ENCODE measurements at places on chromosomes 6 and 20.

DNA sequence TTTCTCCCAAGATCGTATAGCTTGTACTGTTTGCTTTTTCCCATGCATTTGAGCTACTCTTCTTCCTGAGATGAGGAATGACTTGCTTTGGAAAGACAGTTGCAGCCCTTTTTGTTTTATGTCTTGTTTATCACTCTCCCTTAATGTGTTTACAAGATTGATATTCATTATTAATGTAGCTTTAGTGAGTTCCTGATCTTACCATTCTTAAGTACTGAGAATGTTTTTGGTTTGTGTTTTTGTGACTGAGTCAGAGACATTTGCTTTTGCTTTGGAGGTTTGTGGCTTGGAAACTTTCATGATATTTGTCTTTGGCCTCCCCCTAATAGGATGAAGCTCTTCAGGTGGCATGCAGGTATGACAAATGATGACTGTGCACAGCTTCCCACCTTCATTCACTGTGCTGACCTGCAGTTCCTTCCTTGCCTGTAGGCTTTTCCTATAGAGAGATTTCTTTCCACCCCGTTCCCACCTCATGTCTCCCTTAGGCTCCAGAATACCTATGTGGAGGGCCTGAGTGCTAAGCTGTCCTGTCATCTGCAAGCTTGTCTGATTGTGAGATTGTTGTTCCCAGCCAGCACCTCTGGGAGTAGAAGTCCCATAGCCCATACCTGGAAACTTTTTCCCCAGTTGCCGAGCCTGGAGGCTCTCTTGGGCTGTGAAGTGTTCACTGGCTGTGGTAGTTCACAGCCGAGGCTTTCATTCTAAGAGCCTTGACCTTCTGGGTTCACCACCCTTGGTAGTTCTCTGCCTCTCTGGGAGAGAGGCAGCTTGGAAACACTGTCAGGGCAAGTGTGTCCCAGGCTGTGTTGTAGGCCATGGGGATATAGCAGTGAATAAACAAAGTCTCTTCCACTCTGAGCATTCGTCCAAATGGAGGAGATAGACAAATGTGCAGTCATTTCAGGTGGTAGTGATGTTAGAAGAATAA is 27.1 kb downstream of the CDS2 start:
- DNase-seq: no peak

DNA sequence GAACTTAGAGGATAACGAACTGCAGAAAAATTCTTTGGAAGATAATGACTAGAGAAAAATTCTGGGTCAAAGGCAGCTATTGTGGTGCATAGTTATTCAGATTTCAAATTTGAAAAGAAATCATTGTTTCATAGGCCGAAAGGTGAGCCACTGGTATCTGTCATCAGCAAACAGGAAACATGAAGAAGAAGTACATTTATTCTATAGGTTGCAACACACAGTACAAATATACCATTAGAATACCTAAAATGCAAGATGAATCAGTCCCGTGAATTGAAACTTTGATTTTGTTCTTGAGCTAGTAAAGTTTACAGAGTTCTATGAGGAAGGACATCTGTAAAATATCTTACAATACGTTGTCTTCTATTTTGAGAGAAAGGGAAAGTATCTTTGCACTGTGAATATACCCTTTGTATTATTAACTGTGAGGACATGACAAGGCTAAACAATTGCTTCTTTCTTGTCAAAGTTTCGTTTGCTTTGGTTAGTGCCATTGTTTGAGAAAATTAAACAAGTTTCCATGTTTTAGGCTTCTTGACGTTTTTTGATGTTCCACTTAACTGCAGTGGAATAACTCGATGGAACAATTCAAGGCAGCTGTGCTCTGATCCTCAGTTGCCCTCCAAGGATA is 84.7 kb downstream of the HDGFL1 start:
- DNase-seq: no peak

GRCh38 chr20:62889411-62889810 is 27.8 kb upstream of the TCFL5 start:
- DNase-seq: no peak

DNA sequence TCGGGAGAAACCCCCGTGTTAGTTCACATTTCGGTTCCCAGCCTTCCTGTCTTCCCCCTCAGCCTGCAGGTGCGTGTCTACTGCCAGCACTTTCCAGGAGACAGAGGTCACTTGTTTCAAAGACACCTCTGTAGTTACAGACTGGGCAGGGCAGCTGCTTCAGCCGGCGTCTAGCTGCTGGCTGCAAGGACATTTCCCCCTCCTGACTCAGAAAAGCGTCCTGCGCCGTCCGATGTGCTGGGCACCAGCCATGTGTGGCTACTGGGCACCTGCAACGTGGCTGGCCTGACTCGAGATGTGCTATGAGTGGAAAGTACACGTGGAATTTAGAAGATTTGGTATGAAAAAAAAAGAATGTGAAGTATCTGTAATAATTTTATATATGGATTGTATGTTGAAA is 37.6 kb downstream of the RRBP1 start:
- no peak for DNase-seq

DNA sequence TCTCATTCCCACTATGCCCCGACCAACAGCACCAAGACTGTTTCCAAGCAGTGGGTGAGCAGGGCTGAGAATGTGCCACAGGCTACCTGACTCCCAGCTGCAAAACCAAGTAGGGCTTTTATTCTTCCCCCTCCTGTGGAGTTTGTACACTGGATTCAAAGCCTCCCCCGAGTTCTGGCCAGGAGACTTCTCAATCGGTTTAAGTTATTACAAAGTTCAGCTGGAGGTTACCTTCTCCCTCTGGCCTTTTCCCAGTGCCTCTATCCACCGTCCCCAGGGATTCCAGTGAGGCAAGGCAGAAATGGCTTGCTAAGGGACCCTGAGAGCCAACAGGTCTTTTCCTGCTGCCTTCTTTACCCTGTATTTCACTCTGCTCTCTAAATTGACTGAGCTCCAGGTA is 217.0 kb downstream of the ADGRG6 start:
- DNase-seq: no peak

DNA sequence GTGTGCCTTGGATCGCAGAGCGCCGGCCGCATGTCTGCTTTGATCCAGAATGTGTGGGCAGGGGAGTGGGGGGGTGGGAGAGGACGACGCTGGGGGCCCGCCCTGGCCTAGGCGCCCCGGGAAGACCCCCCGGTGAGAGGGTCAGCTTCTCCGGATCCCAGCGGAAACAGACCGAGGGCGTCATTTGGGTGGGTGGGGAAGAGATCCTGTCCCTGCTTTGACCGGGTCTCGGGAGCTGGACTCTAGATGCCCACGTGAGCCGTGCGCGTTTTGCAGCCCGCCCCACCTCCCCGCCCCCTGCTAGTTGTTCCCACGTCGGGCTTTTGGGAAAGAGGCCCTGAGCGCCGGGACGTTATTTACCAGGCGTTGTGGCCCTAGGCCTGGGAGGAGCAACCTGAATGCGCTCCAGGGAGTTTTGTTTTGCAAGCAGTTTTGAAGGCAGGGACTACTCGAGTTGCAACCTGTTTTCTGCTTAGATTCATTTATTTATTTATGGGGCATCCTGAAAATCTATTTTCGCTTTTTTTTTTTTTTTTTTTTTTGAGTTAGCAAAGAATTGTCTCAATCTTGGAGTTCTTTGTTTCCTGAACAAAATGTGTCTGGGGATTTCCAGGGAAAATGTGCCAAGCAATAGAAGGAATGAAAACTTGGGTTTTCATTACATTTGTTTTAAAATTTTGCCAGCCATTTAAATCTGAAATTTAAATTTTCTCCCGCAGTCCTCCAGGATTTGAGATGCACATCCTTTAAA is 1.6 kb downstream of the DSP start:
- no peak for DNase-seq

DNA sequence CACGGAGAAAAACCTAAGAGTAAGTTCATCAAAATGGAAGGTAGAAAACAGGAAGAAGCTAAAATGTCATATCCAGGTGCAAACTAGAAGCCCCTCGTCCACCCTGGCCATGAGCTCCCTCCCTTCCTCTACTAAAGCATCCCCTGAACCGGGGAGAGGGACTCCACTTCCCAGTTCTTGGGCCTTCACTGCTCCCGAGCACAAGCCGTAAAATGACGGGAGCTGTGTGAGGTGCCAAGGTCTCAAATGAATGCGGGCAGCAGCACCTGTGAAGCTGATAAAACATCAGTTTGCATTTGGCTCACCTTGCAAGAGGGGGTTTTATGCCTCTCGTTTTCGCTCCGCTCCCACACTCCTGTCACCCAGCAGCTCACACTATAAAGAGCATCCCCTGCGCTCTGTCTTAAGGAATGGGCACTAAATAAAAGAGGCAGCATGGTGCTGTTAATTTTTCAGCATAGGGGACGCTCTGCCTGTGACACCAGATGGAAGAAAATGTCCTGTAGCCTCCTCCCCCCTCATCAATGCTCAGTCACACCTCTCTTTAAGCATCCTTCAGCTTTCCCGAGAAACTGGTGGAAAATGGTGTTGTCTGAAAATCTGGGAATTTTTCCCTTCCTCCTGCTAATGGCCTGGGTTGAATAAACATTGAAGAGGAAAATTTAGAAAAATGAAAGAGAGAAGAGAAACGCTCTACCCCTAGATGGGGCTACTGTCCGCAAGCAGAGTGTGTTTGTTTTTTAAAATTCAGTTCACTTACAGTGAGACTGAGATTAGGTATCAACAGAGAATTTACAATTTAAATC is 563.0 kb upstream of the AGPAT4 start:
- DNase-seq: no peak

GRCh38 chr6:34202329-34203201 is 34.1 kb upstream of the HMGA1 start:
- DNase-seq: no peak

- DNase-seq: no peak
These were observed 93.0 kb upstream of the MAFB start for GRCh38 chr20:40782043-40782368.

DNA sequence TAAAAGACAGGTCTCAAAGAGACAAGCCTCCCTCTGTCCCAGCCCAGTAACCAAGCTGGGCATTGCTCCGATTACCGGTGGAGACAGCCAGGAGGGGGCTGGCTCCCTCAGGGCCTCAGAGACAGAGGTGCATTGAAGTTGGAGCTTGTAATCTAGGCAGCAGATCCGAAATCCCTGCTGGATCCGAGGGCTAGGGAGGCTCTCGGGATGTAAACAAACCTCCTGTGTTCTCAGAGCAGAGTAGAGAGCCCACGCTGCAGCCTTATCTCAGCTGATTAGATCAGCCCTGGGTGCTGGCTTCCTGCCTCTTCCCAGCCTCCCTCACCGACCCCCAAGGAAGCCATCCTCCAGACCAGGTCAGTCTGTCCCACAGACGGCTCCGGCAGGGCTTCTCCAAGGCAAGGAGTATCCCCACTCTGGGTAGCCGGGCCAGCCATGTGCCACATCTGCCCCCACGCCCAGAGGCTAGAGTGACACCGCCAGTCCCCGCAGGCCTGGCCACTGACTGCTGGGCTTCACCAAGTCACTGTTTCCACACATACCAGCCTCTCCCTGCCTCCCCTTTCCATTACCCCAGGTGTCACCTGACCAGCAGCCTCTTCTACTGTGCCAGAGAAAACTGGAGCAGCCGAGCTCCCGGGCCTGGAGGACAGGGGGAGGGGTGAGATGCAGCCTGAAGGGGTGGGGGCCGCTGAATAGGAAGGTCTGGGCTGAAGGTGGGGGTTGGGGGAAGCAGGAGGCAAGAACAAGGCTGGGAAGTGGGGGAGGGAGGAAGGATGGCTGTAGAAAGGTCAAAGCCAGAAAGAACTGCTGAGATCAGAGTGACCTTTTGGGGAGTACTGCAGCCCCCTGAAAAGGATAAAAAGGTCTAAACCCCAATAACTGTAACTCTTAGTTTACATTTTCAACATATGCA is 6.0 kb downstream of the SDC4 start:
- no peak for DNase-seq

DNA sequence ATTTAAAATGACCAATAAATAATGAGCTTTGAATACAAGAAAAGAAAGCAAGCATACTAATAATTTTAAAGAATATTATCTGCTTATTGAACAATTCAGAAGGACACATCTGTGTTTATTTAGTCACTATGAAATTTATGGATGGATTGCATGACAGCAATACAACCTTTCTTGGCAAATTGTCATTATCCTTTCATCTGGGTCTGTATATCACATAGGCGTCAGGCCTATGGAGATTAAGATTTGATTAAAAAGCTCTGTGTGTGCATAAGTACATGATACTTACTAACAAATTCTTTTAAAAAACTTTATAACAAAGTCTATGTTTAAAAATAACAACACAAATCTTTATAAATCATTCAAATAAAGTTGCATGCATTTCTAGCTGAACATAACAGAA is 1394.4 kb downstream of the KHDRBS2 start:
- no peak for DNase-seq

DNA sequence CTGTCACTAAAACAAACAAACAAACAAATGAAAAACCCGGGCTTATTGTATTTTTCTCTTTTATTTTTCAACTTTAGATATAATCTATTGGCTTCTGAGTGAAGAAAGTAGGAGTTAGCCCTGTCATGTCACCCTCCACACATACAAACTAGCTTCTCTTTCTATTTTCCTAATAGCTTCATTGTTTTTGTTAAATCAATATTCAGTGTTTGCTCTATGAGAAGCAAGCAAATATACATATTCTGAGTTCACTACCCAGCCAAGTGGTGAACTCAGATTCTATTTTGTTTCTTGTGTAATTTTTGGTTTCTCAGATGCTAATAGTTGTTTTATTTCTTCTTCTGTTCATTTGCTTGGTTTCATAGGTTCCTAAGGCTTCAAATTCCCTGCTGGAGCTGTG is 66.4 kb downstream of the SNRNP48 start:
- DNase-seq: no peak

DNA sequence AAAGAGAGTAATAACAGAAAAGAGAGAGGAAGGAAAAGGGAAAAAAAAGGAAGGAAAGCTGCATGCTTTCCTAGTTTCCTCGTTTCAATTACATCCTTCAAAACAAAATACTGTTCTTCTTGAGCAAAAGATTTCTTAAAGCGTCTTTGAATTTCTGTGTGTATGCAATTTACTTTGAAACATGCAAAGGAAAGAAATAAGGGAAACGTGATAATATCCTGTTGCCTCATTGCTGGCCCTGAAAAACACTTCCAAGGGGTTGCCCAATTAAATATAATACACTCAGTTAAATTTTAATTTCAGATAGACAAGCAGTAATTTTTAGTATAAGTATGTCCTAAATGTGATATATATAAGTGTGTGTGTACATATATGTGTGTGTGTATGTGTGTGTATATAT is 51.2 kb upstream of the TPD52L1 start:
- DNase-seq: no peak

DNA sequence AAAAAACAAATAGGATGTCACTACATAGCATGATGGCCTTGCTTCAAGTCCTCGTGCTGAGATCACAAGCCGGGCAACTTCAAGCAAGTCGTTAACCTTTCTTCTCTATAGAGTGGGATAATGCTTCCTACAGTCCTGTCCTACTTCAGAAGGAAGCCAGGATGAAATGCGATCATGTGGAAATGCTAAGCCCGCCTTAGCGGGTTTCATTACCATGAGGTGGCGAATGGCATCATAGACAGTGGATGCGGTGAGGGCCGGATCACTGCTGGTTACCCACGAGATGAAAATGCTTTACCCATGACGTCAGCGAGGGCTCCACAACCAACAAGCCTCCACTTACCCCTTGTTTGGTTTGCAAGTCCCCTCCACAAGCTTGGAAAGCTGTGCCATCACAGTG is 206.4 kb downstream of the TBXT start:
- no peak for DNase-seq

- no peak for DNase-seq
These were observed 838 bp upstream of the POM121L2 start for GRCh38 chr6:27312950-27313271.
